Activated naive CD8-positive, alpha-beta T cell treated with anti-CD3 and anti-CD28 coated beads, Interleukin-2, amount 50 U/mL, for 16 hours (primary cell): ENCODE measurements at places on chromosomes 5 and 9.

DNA sequence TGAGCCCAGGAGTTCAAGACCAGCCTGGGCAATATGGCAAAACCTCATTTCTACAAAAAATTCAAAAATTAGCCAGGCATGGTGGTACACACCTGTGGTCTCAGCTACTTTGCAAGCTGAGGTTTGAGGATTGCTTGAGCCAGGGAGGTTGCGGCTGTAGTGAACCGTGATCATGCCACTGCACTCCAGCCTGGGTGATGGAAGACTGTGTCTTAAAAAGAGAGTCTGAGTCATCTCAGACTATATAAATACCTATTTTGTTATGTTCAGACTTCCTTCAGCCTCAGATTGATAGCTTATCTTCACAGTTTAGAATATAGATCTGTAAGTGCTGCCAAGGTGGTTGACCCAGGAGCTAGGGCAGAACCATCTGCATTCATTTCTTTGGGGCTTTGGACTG is 1.6 kb upstream of the PAIP2 start:
- DNase-seq: no peak

DNA sequence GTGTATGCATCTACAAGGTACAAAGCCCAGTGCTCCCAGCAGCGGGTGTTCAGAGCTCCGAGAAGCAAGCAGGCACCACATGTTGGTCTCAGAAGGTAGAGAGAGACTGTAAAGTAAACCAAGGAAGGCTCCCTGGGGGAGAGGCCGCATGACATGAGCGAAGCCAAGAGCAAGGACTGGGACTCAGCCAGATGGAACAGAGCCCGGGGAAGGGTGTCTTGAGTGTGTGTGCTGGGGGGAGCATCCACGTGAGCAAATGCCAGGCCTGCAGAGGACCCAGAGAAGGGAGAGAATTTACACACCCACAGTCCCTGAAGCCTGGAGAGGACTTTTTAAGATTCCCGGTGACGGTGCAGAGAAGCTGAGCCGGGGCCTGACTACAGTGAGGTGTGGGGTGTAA is 15.2 kb upstream of the KCNIP1 start:
- DNase-seq: no peak

GRCh38 chr5:102901424-102902134 is 146.5 kb downstream of the PAM start:
- no peak for DNase-seq

- no peak for DNase-seq
These were observed 1428.9 kb upstream of the WWC1 start for GRCh38 chr5:166862581-166862980.

DNA sequence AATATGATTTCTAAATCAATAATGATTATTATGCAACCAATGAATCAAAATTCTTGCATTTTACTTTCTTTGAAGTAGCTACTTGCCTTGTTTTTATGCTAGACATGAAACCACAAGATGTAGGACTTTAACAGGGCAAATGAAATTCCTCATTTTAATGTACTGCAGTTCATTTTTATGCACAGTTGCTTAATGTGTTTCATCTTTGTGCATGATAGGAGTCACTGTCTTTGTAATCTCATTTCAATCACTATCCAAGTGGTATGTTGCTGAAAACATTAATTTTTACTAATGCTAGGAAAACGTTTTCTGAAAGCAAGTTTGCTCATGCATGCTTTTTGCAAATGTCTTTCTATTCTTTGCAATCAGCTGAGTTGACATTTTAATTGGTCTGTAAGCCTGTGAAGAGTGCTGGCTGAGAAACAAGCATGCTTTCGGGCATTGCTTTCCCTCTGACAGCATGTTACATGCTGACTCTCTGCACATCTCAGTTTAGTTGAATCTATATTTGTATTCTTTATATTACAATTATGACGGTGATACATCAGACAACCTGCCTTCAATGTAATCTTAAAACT is 535.0 kb upstream of the CDH18 start:
- DNase-seq: no peak

- no peak for DNase-seq
These were observed 43.2 kb upstream of the IER5L start for GRCh38 chr9:129221233-129221632.

GRCh38 chr5:128857076-128857677 is 108.1 kb upstream of the SLC27A6 start:
- DNase-seq: no peak

- peak; percentile 6 for DNase-seq
These were observed at the start of gene ABL1 for GRCh38 chr9:130834371-130835336. Gene ABL1, plus strand, starts transcription at chr9:130835254. Its CDS starts 193 bp downstream, at chr9:130835447.

DNA sequence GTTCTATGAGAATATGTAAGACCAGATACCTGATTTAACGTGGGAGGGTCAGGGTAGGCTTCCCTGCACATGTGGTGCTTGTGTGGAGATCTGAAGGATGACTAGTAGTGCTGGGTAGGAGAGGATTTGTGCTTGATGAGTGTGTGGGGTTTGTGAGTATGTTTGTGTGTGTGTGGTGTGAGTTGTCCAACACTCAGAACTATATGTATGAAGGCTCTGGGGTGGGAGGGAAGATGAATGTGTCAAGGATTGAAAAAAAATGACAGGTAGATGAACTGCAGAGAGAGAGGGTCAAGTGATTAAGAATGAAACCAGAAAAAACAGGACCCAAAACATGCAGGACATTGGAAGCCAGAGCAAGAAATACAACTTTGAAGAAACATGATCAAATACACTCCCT is 154.6 kb upstream of the NR3C1 start:
- no peak for DNase-seq

- DNase-seq: no peak
These were observed 3.2 kb downstream of the STARD4 start for GRCh38 chr5:111509119-111509518.

DNA sequence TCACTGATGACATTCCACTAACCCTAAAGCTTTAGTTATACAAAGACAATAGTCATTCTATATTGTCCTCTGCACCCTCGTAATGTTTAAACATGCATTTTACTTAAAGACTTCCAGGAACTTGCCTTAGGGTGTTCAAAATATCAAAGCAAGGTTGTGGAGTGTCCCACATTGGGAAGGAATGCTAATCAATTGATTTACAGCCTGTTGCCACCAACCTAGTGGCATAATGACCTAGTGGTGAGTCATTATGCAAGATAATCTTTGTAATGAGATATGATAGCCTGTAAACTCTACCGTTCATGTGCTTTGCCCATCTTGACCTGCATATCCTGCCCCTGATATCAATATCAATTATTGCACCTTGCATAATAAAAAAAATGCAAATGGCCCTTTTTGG is 542.9 kb downstream of the CDH9 start:
- DNase-seq: no peak

DNA sequence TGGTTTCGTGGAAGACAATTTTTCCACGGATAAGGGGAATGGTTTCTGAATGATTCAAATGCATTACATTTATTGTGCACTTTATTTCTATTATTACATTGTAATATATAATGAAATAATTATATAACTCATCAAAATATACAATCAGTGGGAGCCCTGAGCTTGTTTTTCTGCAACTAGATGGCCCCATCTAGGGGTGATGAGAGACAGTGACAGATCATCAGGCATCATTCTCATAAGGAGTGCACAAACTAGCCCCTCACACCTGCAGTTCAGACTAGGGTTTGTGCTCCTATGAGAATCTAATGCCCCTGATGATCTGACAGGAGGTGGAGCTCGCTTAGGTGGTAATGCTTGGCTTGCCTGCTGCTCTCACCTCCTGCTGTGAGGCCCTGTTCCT is 6.4 kb downstream of the ISCA1 start:
- DNase-seq: no peak

GRCh38 chr9:14350754-14351153 is 36.8 kb upstream of the NFIB start:
- DNase-seq: no peak

DNA sequence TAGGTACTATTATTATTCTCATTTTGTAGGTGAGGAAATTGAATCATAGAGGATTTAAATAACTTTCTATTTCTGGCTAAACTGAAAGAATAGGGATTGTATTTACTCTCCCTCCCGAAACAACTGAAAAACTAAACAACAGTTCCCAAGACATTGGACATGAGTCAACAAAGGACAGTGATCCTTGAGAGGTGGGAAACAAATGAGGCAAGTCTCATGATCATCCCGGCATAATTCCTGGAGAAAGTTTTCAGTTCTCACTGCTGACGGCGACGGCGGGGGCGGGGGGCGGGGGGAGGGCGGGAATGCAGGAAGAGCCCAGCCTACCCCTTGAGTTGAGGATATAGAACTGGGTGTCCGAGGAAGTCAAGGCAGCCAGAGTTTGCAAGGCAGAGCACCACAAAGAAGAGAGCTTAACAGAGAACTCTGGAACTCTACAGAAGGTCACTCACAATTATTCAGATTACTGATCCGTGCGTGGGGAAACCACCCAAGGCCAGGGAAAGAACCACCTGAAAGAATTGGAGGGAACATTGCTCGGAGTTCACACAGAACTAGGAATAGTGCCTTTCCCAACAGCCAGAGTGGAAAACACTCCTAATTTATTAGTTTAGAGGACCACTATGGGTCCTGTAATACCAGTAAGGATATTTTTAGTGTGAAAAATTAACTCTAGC is 27.4 kb upstream of the WHRN start:
- no peak for DNase-seq

DNA sequence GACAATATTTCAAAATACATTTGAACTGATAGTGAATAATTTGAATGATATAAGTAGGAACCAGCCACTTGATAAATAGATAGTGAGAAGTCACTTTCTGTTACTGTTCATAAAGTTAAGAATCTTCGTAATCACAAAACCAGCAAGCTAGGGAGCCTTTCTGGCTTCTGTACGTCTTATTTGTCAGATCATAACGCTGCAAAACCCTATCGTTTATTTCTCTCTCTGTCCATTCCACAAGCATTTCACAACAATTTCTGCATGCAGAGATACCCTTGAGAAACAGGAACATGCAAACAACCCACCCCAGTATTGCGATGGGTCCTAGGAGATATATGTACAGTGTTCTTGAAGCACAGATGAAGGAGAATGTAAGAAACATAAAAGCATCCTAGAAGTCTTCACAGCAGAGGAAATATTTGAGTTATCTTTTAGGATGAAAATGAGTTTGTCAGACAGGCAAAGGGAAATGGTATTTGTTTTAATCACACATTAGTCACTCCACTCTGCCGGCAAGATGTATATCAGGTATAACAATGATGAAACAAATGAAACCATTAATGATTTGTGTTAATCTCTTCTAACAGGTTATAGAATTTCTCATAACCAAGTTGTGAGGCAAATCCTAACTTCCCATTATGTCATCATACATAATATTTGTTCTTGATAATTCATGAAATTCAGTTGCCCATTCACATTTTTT is 668.7 kb upstream of the FTMT start:
- DNase-seq: no peak

- no peak for DNase-seq
These were observed 33.0 kb downstream of the GADD45G start for GRCh38 chr9:89637787-89638186.

- DNase-seq: no peak
These were observed 4.9 kb upstream of the UGT3A1 start for GRCh38 chr5:35996076-35996475.

DNA sequence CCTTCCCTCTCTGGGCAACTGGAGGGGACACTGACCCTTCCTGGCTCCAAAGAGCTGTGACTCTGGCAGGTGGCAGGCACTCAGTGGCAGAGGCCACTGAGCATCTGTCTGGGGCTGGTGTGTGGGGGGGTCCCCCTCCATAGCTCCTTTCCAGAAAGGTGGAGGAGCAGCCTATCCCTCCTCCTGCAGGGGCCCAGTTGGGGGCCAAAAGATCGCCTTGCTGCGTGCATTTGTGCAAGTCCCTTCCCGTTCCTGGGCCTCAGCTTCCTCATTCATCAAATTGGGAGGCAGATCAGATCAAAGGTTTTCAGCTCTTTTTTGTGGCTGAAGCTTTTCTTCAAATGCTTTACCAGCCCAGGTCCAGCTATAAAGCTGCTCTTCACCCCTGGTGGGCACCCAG is 77.7 kb downstream of the NTNG2 start:
- DNase-seq: no peak

DNA sequence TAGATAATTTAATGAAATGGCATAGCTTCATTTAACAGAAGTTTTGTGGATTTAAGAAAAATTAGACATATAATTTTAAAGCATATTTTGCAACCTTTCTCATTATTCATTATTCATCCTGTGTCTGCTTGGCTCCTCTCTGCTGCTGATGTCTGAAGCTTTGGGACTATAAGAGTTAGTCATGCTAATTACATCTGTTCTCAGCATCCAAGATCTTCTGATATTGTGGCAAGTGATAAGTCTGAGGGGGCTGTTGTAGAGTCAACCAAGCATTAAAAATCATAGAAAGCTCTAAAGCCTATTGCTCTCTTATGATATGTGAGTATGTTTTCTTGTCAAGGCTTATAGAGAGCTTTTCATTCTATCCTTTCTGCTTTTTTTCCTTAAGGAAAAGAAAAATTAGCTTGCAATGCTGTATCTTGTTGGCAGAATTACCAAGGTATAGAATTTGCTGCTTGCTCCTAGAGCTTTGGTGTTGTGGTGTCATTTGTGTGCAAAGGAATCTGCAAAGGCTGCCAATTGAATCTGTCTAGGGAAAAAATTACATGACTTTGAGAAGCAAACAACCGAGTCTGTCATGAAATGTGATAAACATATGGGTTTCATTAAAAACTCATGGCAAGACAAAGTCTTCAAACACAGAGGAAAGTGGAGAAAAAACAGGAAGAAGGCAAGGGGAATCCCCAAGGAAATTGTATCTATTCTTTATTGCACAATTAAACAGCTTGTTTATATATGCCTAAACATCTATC is 156.1 kb upstream of the DAB2 start:
- no peak for DNase-seq

GRCh38 chr5:136026636-136027035 is 2.2 kb upstream of the TGFBI start:
- no peak for DNase-seq

GRCh38 chr5:154753792-154754191 is 1.4 kb upstream of the LARP1 start:
- no peak for DNase-seq

- no peak for DNase-seq
These were observed 36.6 kb upstream of the MYORG start for GRCh38 chr9:34413231-34413852.

- DNase-seq: no peak
These were observed 137.6 kb upstream of the DAPK1 start for GRCh38 chr9:87359958-87360601.

DNA sequence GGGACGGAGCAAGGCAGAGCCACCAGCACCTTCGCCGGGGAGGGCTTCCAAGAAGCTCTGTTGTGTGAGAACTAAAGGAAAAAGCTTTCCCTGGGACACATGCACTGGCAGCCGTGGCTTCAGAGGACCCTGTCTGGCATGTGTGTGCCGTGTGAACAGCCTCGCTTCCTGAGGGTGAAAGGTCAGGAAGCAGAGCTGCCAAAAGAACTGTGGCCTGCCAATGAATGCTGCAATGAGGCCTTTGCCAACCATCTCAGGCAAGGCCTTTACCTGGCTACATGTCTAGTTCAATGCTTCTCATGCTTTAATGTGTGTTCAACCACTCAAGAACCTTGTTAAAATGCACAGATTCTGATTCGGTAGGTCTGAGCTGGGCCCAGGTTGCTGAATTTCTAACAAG is 53.5 kb downstream of the NIPSNAP3B start:
- DNase-seq: no peak
